ENCODE measurements at places on chromosomes 11 and 22.

DNA sequence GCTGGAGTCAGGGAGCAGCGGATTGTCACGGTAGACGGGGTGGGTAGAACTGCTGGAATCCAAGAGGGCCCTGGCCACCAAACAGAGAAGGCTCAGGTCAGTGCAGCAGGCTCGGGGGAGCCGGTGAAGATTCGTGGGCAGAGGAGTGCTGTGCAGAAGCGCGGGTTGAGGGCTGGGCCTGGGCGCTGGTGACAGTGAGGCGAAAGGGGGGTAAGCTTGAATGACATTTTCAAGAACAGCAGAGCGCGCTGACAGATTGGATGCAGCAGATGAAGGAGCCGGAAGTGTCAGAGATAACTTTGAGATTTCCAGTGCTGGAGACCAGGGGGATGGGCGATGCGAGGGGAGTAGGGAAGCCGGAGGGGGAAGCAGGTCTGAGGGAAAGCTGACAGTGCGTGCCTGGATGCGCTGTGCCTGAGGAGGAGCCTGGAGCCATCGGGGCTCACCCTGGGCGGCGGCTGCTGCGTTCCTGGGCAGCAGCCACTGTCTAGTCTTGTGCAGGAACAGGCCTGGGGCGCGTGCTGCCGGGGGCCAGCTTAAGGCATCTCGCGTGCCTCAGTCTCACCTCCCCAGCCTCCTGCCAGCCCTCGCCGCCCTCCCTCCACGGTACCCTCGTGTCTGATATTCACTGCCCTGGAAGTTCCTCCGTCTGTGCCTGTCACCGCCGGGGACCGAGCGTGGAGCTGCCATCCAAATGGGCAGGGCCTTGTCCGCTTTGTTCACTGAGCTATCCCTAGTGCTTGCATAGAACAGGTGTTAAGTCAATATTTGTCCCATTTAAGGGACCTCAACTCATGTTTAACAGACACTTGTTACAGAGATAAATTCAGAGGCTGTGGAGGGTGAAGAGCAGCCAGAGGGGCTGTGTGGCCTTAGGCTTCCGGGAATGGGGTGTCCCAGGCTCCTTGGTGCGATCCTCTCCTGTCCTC is 5.2 kb downstream of the GRIK4 start:
- DNase-seq, result peak; percentile 42

- no peak for DNase-seq
Measured at GRCh38 chr22:19555651-19556050, 31.4 kb upstream of the CLDN5 start.

- no peak for DNase-seq
Measured at GRCh38 chr11:25485315-25485714, 846.6 kb upstream of the ANO3 start.

GRCh38 chr11:75653532-75653931 is 15.3 kb downstream of the MAP6 start:
- DNase-seq, result no peak

DNA sequence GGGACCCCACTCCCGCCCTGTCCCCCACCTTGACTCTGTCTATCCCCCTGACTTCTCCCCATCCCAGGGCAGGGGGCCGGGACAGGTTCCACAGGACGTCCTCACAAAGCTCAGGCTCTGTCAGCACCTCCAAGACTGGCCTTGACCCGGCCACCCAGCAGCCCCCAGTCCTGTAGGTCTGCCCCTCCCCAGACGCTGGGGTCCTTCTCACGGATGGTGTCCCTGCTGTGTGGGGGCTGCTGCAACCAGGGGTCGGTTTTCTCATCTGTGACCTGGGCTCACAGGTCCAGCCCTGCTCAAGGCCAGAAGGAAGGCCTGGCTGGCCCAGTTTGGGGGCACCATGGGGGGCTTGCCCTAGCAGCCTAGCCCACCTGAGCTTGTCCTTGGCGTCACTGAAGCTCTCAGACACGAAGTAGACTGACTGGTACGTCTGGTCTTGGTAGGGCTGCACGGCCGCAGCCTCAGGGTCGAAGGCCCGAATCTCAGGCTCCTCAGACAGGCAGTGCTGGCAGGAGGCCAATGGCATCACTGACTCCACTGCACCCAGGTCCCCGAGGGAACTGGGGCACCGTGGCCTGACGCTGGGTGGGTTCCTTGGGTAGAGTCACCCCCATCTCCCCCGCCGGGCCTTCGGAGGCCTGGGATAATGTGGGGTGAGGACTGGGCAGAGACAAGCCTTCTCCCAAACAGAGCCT is 4.0 kb upstream of the INS start:
- no peak for DNase-seq

DNA sequence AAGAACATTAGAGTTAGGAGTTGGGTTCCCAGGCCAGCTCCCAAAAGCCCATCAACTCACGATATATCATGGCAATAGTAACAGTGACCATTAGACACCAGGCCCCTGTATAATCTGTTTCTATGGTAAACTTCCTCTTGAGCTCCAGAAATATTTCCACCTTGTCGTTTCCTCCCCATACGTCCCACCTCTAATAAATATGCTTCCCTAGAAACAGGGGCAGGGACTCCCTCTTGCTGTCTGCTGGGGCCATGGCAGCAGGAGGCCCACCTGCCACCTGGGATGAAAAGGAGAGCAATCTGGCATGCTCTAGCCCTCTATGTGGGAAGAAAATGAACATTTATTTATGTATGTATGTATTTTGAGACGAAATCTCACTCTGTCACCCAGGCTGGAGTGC is 32.2 kb upstream of the AMOTL1 start:
- DNase-seq, result no peak

GRCh38 chr11:130217133-130218031 is 57.8 kb downstream of the ST14 start:
- DNase-seq, result no peak

- no peak for DNase-seq
Measured at GRCh38 chr11:47553406-47553743, 443 bp upstream of the CELF1 start.

DNA sequence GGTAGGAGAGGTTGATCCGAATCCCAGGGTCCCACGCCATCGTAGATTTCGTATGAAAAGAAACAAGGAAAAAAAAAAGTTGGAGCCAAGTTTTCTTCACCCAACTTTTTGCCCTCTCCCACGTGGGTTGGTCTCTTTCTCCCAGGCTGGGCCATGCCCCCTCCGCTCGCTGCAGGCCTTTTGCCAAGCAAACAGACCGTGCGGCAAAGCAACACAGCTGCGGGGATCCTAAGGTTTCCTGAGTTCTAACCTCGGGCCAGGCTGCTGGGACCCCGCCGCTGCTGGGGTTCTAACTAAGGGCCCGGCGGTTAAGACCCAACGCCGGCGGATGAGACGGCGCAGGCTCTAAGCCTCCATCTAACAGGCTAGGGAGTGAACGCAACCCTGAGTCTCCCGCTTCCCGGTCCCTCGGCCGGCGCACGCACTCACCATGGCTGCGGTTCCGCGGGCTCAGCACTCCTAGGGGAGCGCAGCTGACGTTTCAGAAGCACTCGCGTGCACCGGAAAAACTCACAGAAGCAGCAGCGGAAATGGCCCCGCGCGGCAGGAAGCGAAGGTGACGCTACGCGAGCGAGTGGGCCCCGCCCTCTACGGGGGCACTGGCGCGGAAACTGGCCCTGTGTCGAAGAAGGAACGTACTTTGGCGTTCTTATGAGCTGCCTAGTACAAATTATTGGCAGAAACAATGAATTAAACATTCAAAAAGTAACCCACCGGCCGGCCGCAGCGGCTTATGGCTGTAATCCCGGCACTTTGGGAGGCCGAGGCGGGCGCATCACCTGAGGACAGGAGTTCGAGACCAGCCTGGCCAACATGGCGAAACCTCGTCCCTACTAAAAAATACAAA is at the start of gene SNU13:
Gene SNU13, minus strand, starts transcription at position 503 of the 847 bp plus-strand sequence. Its CDS starts 71 bp downstream, at position 432.
- peak; percentile 84 for DNase-seq

- DNase-seq, result no peak
Measured at GRCh38 chr11:104792861-104793260, 105.4 kb downstream of the CASP12 start.

GRCh38 chr11:120273432-120273831 is 33.5 kb downstream of the POU2F3 start:
- DNase-seq, result no peak

GRCh38 chr11:70400643-70401042 is 2.3 kb downstream of the CTTN start:
- no peak for DNase-seq

GRCh38 chr11:69704508-69705253 is 859 bp upstream of the FGF19 start:
- DNase-seq, result no peak

DNA sequence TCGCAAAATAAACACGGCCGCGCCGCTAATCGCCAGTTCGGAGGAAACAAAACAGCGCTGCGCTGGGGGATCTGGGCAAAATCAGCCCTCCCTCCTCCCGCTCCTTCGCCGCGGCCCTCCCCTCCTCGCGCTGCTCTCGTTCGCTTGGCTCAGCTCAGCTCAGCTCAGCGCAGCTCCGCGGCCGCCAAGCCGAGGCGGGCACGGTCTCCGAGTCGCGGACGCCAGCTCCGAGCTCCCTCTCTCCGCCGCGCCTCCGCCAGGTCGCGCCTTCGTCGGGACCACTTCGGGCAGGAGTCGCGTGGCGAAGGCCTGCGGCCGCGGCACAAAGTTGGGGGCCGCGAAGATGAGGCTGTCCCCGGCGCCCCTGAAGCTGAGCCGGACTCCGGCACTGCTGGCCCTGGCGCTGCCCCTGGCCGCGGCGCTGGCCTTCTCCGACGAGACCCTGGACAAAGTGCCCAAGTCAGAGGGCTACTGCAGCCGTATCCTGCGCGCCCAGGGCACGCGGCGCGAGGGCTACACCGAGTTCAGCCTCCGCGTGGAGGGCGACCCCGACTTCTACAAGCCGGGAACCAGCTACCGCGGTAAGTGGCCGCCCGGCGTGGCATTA is at the start of gene SPON1:
Gene SPON1, plus strand, starts transcription at position 162 of the 607 bp plus-strand sequence. Its CDS starts 182 bp downstream, at position 344.
- DNase-seq, result no peak

DNA sequence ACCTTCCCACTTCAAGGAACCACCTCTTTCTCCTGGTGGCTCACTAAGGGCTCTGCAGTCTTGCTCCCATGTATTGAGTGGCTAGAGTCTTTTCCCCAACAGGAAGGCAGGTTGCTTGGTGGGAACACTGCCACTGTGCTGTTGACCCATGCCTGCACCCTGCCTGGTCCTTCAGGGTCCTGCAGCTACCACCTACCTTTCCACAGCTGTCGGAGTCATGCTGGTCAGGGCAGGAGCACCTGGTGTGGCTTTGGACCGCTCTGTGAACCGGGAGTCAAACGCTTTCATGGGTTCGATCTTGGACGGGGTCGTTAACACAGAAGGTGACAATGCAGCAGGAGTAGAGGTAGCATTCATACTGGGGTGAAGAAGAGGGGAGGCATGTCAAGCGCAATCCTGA is 56.1 kb downstream of the HIRA start:
- DNase-seq, result no peak

DNA sequence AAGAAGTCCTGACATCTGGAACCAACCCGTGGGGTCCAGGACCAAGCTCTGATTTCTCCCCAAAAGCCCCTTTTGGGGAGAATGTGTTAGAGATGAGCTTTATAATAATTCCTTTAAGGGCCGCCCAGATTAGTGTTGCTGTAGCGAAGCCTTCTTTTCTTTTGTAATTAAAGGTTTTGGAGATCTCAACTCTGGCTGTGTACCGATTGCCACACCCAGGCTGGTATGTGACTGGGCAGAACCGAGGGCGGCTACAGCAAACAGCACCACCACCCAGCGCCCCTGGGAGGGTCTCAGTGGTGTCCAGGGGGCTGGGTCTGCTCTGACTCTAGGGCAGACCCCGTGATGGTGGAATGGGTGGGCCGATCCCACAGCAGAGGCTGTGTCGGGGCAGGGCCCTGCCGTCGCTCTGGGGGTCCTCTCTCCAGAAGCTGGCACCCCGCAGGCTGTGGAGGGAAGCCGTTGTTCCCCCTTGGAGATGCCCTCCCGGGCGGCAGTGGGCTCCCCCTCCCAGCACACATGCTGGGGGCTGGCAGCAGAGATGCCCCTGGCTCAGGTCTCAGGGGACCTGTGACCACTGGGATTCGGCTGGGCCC is 31.0 kb downstream of the TPCN2 start:
- DNase-seq, result no peak

DNA sequence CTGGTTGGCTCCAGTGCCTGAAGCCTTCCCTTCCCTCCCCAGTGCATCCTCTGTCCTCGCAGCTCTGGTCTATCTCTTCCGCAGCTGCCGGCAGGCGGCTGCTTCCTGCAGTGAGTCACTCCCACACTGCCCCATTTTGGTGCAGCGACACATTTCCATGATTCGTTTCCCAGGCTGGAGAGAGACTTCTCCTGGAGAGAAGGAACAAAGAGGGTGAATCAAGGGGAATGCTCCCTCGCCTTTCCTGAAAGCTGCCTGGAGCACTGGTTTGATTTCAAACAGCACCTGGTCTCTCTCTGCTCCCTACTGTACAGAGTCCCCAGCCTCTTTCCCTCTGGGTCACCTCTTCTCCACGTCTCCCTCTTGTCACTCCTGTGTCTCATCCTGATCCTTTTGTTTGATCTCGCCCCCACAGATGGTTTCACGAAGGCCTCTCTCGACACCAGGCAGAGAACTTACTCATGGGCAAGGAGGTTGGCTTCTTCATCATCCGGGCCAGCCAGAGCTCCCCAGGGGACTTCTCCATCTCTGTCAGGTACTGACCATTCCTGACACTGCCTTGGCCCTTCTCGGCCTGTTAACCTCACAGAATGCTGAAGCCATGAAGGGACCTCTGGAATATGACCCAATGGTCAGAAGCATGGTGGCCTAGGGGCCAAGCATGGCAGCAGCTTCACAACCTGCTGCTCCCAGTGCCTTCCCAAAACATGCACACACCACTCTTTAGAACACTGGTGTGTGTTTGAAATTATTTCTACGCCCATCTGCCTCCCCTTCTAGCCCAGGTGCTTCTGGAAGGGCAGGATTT is at the start of gene TMA7B:
Gene TMA7B, plus strand, starts transcription at position 758 of the 808 bp plus-strand sequence. CDS start 3,978 bp downstream, outside the sequence.
- DNase-seq, result no peak

DNA sequence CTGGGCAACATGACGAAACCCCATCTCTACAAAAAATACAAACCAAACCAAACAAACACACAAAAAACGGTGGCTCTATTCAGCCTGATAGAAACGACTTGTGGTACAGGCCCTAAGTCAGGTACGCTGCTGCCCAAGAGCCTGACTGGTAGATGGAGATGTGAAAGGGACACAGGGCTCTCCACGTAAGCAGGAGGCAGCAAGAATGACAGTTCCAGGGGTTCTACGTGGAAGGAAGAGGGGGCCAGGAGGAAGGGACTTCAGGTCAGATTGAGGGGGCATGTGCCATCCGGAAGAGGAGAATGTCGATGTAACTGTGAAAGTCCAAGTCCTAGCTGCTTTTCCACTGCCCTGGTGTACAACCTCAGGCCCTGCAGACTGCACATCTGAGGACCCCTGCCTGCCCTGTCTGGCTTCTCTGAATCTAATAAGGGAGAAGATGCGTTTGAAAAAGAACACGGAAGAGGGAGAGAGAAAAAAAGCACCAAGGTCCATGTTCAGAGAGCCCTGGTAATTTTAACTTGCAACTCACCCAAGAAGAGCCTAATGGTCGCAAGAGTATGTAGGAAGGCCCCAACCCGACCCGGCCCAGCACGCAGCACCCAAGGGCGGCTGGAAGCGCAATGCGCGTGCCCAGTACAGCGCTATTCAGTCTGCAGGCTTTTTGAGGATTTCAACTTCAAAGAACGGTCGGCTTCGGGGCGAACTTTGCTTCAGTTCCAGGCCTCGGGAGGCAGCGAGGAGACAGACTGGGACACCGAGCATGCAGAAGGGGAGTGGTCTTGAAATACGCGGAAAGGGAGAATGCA is 909 bp upstream of the ZNRD2 start:
- DNase-seq, result no peak

Data from NCI-H2029 (cell line).